ENCODE measurements at places on chromosomes 5 and 9.

- DNase-seq: no peak
Measured at GRCh38 chr9:91098203-91098850, 263.4 kb downstream of the AUH start.

- no peak for DNase-seq
Measured at GRCh38 chr5:69494452-69494851, 1.9 kb downstream of the OCLN start.

GRCh38 chr9:24189986-24190385 is 355.7 kb downstream of the IZUMO3 start:
- DNase-seq: no peak

DNA sequence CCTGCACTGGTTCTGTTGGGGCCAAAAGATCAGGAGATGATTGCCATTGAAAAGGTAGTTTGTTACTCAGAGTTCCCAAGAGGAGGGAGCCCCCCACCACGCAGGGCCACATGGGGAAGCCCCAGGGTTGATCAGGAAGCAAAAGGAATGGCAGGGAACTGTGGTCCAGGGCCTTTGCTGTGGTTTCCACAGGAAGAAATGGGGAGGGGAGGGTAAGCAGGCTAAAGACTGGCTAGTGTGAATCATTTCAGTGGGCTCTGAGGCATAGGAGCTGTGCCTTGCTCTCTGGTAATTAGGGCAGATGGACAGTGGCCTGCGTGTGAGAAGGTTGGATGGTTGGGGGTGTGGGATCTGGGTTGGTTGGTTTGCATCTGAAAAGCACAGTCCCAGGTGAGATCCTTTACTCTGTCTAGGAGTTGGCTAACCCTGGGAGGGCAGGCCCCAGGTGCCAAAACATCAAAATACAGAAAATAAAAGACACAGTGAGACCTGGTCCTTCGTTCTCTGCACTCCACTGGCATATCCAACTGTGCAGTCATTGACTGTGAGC is 66.1 kb downstream of the PTPDC1 start:
- DNase-seq: no peak

DNA sequence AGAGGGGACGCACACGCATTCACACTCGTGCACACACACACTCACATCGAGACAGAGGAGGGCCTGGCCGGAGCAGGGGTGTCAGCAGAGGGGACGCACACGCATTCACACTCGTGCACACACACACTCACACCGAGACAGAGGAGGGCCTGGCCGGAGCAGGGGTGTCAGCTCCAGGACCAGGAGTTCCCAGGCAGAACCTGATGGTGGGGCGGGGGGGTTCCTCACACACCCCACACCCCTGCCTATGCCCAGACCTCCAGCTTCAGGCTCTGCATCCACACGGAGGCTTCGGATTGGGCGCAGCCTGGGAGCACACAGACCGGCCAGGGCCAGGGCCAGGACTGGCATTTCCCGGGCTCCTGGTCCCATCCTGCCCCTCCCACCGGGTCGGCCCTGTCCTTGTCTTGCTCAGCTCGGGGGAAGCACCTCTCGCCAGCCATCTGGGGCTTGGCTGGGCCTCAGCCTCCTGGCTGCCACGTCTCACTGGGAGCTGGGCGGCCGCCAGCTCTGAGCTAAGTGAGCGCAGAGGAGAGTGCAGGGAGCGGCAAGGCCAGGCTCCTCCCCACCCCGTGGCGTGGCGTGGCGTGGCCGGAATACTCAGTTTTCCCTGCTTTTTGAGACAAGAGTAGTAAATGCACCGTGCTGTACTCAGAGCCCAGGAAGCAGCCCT is 31.3 kb downstream of the ADAMTS2 start:
- DNase-seq: no peak
